Activated T-helper 1 cell treated with Interleukin-2 at 50 U/mL for 16 hours (primary cell): ENCODE measurements at places on chromosomes 6 and 20.

DNA sequence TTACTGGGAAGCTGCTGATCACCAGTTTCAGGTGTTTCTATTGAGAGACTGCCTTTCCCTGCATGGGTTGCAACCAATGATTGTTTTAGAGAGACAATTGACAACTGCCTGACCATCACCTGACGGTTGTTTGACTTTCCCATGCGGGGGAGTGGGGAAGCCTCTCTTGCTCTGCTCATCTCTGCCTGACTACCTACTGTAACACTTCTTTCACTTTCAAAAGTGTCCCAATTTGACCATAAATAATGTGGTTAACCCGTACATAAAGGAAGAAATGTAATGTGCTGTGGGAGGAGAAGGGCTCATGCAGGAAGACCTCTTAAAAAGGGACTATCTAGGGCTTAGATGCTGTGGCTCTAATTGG lies 122.1 kb upstream of the PHACTR1 start:
- no peak for DNase-seq

DNA sequence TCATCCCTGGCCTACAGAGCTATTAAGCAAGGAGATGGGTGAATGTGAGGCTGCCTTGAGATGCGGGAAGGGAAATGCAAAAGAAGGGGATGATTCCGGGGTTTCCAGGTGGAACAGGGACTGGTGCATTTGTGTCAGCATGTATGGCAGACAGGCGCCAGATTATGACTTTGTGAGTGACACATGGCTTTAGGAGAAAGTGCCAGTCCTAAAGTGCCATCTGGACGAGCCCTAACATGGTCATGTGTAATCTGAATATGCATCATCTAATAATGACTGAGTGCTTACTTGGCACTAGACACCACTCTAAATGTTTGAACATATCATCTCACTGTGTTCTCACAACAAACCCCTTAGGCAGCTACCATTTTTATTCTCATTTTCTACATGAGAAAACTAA lies 195.0 kb upstream of the TSHZ2 start:
- no peak for DNase-seq

DNA sequence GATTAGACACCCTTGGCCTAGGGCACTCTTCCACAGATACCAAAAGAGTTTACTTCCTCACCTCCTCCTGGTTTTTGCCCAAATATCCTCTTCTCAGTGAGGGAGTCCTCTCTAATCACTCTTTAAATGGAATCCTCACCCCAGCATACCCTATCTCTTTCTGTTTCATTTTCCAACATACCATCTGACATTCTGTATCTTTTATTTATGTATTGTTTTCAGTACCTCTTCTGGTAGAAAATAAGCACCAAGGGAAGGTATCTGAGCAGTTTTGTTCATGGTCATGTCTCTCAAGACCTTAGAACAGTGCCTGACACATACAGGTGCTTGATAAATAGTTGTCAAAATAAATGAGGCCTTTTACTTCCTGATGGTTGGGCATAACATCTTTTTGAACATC lies 55.1 kb downstream of the KIAA0408 start:
- no peak for DNase-seq

DNA sequence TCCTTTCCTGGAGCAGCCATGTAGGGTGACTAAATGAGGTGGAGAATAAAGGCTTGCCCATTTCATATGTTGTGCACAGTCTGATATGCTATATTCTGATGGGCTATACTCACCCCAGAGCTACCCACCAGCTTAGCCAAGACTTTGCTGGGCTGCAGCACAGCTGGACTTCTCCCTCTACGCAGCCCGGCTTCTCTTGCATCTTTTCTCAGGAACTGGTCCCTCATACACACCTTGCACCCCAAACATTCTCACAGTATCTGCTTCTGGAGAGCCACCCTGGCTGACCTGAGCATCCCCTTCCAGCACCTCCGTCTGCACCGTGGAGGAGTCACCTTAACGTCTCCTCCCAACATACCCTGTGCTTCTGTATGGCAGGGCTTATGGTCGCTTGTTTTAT lies 150.8 kb upstream of the PMEPA1 start:
- no peak for DNase-seq

GRCh38 chr20:50580016-50580747 lies 70.0 kb downstream of the PTPN1 start:
- DNase-seq: no peak

DNA sequence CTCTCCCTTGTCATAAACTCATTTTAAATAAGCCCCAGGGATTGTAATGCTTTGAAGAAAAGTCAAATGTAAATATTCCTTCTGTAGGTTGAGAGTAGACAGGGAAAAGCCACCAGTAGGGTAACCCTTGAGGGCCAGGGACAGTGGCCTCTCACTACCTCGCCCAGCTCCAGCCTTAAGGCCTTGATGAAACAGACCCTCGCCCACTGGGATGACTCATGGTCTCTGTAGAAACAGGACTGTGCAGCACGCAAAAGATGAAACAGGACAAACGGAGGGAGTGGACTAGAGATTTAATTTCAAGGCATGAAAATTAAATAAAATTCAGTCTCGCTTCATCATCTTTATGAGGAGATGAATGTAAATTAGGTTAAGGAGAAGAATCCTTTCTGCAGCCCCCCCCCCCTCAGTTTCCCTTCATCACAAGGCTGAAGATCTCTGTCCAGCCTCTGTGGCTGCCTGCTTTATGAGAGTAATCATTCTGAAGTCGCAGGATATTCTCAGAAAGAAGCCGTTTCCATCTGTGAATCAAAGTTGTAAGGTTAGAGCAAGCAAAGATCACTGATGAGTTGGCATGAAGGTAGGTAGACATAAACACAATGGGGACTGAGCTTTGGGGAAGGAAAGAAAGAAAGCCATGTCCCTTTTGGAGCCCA lies 60.4 kb downstream of the TMEM200A start:
- no peak for DNase-seq

- no peak for DNase-seq
These were observed 542.9 kb upstream of the JAG1 start for GRCh38 chr20:11216451-11217314.

- no peak for DNase-seq
These were observed 269.9 kb downstream of the UTRN start for GRCh38 chr6:144555066-144555465.

DNA sequence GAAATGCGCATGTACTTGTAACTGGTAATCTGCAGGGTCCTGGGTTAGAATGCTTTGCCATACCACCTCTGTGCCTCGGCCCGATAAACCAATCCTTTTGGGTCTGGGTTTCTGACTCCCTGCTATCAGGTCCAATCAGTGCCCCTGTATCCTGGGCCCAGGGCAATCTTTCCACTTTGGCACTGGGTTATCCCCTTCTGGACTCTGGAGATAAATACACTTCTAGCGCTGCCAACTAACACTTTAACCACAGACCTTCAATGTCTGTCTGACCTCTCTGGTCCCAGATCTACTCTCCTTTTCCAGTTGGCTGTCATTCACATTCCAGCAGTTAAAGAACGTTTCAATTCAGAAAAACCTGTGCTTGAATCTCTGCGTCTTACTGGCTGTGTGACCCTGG lies 55.3 kb downstream of the DNAAF9 start:
- DNase-seq: no peak

GRCh38 chr20:47089151-47089550 lies 194.5 kb downstream of the EYA2 start:
- no peak for DNase-seq

- no peak for DNase-seq
These were observed 1.4 kb downstream of the METTL24 start for GRCh38 chr6:110356778-110357177.

GRCh38 chr6:1760876-1761275 lies 151.2 kb downstream of the FOXC1 start:
- DNase-seq: no peak

DNA sequence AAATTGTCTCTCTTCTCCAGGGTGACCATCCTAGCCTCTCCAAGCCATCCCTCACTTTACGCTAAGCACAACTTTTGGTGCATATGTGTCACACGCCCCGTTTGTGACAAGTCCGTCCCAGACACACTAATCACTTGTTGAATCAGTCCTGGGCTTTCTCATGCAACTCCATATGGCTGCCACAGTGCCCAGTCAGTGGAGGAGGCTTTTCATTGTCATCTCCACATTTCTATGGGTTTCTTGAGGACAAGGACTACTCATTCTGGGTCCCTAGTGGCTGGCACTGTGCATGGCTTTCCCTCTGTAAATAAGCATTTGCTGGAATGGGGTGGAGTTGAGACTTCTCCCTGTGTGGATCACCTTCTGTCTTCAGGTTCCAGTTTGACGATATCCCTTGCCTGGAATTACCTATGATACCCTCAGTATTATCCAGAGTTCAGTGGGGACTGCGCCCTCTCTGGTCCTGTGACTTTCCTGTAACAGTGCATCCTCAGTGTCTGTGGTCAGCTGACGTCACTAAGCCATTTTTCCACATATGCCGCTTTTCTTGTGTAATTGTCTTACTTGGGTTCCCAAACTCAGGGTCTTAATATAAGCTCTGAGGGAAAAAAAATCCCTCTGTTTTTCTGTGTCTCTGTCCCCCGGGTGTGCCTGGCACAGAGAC lies 59.8 kb upstream of the MYL9 start:
- no peak for DNase-seq

GRCh38 chr6:6701864-6702263 lies 113.3 kb downstream of the LY86 start:
- DNase-seq: no peak

GRCh38 chr20:24437196-24438082 lies 32.0 kb upstream of the SYNDIG1 start:
- no peak for DNase-seq

GRCh38 chr6:110053395-110054240 lies 75.5 kb downstream of the GPR6 start:
- DNase-seq: no peak

- no peak for DNase-seq
These were observed 223.0 kb downstream of the BCKDHB start for GRCh38 chr6:80329496-80329895.

- DNase-seq: no peak
These were observed 20.7 kb upstream of the PKHD1 start for GRCh38 chr6:52108128-52108527.

- no peak for DNase-seq
These were observed 104.9 kb upstream of the CEP162 start for GRCh38 chr6:84332139-84333034.

DNA sequence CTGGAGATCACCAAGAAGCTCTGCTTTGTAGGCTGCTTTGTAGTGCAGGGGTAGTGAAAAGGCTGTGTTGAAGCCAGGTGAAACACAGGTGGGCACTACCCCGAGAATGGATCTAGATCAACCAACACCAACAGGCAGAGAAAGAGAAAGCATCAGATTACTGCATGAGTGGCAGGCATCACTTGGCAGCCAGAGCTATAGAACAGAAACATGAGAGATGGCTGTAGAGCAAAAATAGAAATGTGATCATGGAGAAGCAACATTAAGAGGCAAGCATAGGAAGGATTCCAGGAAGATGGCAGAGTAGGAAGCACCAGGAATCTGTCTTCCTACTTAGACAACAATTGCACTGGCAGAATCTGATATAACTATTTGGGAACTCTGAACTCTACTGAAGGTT lies 311.1 kb upstream of the TCF21 start:
- DNase-seq: no peak

GRCh38 chr20:38065764-38066375 lies 32.3 kb downstream of the RPRD1B start:
- DNase-seq: no peak

- no peak for DNase-seq
These were observed 99.7 kb downstream of the TMEM170B start for GRCh38 chr6:11637266-11637665.

DNA sequence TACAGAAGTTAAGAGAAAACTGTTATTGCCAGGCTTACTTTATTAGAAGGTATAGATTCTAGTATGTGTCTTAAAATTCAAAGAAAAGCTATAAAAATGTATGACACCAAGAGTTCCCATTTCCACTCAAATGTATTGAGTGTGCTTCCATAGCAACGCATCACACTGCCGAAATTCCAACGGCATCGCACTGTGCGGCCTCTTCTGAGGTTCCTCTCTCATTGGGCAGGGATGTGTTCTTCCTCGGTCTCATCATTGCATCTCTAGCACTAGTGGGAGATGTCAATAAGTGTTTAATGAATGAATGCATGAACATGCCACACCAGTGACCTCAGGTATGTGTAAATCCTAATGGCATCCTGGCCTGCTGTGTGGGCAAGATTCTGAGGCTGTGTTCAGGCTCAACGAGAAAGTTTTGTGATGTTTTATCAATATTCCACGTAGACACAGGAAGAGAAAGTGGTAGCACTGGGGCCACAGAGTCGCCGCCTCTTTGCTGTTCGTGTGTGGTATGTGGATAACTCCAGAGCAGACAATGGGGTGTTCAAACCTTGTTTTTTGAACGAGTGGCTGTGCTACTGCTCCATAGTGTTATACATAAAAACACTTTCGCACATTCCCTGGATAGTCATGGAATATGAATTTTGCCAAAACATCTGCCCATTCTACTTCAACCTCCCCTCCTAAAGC lies 171.6 kb downstream of the ADGB start:
- no peak for DNase-seq

DNA sequence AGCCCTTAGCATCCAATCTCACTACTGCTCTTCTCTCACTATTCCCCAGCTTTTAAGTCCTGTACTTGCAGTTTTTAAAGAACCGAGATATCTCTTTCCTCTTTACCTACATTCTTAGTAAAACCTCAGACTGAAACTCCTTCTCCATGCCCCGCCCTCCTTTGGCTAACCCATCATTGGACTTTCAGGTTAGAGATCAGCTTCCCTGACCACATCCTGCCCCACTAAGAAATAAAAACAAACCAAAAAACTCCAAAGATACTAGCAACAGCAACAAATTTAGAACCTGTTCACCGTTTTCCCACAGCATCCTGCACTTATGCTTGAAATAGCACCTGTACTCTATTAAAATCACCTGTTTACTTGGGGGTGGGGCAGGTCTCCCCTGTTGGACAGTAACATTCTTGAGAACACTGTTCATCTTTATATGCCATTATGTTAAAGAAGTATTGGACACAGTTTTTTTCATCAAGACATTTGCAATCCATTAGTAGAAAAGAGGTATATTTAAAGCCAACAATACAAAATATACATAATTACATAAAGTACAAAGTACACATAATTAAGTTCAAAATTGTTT lies 16.3 kb upstream of the SMAP1 start:
- DNase-seq: peak; percentile 35

GRCh38 chr20:9179867-9180266 lies 111.0 kb downstream of the PLCB4 start:
- DNase-seq: no peak

DNA sequence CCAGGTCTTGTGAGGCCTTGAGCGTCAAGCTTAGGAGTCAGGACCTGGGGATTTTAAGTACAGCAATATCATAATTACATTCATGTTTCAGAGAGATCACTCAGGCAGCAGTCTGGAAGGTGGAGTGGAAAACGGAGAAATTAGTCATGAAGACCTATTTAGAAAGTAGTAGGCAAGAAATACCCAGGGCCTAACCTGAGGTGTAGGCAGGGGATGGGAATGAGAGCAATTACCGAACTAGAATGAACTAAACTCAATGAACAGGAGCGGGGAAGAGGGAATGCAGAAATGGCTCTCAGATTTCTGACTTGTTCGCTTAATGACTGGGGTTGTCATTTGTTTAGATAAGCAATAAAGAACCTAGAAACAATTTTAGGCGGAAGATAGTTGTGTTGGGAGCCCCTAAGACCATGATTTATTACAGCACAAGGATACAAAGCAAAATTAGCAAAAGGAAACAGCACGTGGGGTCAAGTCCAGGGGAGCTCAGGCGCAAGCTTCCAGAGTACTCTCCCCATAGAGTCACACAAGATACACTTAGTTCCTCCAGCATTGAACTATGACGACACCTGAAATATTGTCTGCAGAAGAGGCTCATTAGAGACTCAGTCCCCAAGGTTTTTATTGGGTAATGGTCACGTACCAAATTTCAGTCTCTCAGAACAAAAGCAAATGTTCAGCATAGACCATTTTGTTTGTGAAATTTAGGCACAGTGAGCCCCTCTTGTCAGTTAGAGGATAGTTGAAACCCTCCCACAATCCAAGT lies 178.8 kb upstream of the AKAP12 start:
- no peak for DNase-seq
